ENCODE measurements at places on chromosomes 13 and 19.

DNA sequence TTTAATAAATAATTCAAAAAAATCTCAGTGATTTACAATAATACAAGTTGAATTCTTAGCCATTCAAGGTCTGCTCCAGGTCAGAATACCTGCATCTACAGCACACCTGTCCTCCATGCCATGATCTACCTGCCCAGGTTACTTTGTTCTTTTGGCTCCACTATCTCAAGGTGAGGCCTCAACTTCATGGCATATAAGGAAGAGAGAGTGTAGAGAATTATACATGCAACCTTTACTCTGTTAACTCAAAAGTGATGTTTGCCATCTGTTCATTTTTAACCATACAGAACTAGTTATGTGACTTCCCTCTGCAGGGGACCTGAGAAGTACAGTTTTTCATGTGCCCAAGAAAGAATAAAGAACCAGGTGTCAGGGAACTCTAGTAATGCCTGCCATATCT lies 28.2 kb upstream of the MICU2 start:
- DNase-seq = no peak

- no peak for DNase-seq
Measured at GRCh38 chr13:20291675-20292074, 59.6 kb upstream of the GJB6 start.

DNA sequence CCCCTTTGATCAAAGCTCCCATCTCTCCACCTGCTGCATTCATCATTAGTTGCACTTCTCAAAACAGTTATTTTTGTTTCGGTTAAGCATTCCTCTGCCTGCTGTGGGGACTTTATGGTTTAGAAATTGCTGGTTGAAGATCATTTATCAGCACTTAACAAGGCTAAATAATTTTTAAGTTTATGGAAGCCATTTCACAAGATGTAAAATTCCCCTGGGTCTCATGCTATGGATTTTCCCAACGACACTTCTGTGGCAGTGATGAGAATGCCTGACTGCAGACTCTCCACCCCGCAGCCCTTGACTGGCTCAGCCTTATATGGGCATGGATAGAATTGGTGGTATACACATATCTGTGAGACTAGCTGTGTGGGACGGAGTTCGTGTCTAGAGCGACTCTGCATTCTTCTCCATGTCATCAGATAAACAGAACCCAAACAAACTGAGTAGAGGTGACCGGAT lies 52.8 kb downstream of the COL4A2 start:
- DNase-seq = no peak

- DNase-seq = no peak
Measured at GRCh38 chr19:53521373-53522202, 16.4 kb upstream of the ZNF331 start.
